Fibroblast of the aortic adventitia (primary cell): ENCODE measurements at places on chromosomes 11 and 22. TPM values are rescaled to one million over a fixed set of nuclear protein-coding genes. Genes with fewer than 3 reads are reported as not detected.
A peak's percentile ranks its signal among the peaks of the same experiment; 100 is the strongest.

DNA sequence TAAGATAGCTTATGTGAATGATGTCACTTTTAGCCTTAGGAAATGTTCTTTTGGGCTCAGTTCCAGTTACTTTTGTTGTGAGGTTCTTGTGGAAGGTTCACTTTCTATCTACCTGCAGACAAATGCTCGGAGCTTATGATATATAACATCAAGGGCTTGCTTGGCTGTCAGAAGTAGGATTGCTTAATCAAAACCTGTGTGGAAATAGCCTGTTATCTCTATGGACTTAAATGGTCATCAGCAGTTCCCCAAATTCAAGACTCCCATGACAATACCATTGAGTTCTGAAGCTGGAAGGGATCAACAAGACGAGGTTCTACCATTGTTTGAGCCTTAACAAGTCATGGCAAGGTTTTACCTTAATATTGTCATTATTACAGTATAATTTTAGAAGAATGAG, 43.8 kb downstream of the FLI1 start:
- no peak for DNase-seq

The RIMBP3B gene
- total RNA-seq = 0.09 TPM in 1 of 2 replicates, not detected in the other

GRCh38 chr22:36753120-36753802, 22.7 kb downstream of the IFT27 start:
- DNase-seq = no peak

The TEX54 gene
- 0.54 TPM in 1 of 2 replicates, not detected in the other for total RNA-seq

- DNase-seq = peak; percentile 75
Observed at GRCh38 chr22:43923631-43924464, at the start of gene PNPLA3. Gene PNPLA3 (plus strand): TSS chr22:43923805. CDS start chr22:43923912, 107 bp downstream.
